ENCODE measurements at places on chromosomes 12 and 14. TPM values are rescaled to one million over a fixed set of nuclear protein-coding genes. Genes with fewer than 3 reads are reported as not detected.

SDSL gene
- 0.54 TPM for total RNA-seq

DNA sequence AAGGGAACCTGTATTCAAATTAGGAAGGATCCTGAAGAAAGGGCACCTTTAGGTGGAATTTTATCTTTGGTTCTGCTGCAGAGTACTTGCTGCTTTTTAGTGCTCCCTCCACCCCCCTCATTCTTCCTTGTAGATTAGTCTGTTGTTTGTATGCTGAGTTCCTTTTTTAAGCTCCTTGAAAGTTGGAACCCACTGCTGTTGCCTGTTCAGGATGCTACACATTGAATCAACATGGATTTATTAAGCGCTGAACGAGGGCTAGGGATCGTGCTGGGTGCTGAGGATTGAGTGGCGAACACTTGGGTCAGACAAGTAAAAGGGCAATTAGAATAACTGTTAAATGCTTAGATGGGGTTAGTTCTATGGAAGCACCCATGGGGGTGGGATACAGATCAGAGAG is 884 bp upstream of the AMN1 start:
- no peak for DNase-seq

GRCh38 chr12:124504273-124505000 is 63.0 kb downstream of the NCOR2 start:
- no peak for DNase-seq

CHFR gene
- total RNA-seq: 65.6 TPM

- DNase-seq: no peak
Measured at GRCh38 chr14:65106736-65107135, 4.4 kb upstream of the MAX start.

KRT83 gene
- not detected for total RNA-seq

- DNase-seq: no peak
Measured at GRCh38 chr14:66804141-66804540, 296.2 kb downstream of the GPHN start.

- DNase-seq: no peak
Measured at GRCh38 chr14:61128382-61129167, 147.5 kb downstream of the SLC38A6 start.

TMEM179 gene
- 0.36 TPM for total RNA-seq

DNA sequence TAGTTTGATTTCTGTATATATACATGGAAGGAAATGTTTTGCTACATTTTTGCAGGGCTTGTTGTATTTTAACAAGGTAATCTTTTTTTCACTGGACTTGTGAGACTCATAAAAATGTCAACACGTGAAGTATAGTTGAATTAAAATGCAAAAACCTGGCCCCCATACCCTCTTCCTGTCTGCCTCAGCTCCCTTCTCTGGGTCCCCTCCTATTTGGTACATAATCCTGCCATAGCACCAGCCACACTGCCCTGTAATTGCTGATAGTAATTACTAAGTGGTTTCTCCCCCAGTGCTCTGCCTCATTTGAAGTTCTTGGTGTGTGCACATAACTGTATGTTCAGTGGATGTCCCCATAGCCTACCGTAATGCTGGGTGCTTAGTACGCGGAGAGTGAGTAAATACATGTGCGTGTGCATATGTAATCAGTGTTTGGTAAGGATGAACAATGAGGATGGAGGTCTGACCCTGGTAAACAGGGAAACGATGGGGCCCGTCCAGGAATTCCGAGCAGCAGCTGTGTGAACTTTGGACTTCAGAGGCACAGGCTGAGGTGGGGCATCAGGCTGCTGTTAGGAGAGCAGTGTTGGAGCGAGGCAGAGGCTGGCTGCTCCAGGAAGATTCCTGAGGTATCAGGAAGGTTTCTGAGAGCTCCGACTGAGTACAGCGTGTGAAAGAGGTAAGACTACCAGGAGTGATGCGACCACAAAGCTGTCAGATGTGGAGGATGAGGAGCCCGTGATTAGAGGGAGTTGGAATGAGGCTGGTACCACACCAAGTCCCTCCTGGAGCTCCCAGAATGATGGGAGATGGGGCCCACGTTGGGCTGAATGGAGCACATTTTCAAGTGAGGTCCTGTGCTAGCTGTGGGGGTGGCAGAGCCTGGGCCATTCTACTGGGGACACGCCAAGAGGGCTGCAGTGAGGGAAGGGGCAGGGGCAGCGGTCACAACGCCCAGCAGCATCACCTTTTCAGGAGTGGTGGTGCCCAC is 106.8 kb downstream of the PELI2 start:
- no peak for DNase-seq

LRCOL1 gene
- not detected for total RNA-seq

- no peak for DNase-seq
Measured at GRCh38 chr12:107666009-107666408, 19.6 kb upstream of the PWP1 start.

DNA sequence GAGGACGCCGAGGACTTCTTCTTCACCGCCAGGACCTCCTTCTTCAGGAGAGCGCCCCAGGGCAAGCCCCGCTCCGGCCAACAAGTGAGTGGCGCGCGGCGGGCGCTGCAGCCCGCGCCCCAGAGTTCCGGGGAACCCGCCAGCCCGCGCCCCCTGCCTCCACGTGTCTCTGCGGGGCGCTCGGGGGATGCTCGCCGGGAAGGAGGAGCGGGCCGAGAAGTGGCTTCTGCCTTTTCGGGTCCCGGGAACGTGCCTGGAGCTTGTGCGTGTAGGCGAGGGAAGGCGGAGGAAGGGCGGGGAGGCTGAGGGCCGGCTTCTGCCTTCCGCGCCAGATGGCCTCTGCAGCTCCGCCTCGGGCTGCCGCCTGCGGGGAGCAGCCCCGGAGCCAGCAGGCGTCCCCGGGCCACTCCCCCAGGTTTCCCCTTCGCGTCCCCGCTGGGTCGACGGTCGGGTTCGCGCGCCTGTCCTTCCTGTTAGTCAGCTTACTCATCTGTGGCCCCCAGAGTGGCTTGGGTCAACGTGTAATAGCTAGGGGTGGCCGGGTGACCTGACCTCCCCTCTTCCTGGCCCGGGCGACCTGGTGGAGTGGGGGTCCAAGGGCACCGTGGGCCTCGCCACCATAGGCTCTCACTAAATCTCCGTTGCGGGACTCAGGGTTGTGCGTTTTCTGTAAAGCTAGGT is 505 bp downstream of the RASSF3 start:
- DNase-seq: peak; percentile 69

DNA sequence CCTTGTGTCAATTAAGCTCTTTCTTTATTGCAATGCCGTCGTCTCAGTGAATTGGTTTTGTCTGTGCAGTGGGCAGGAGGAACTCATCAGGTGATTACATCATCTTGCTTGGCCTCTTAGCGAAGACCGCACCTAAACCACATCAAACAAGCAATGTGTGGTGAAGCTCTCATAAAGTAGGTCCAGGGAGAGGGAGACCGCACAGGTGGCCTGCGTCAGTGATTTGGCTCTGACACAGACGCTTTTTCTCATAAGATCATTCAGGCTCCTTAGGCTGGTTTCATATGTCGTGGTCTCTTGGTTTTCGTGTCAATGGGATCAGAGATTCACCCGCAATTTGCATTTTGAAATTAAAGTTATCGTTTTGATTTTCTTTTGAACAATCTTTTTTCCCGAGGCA is 6.7 kb upstream of the TESC start:
- peak; percentile 7 for DNase-seq

DNA sequence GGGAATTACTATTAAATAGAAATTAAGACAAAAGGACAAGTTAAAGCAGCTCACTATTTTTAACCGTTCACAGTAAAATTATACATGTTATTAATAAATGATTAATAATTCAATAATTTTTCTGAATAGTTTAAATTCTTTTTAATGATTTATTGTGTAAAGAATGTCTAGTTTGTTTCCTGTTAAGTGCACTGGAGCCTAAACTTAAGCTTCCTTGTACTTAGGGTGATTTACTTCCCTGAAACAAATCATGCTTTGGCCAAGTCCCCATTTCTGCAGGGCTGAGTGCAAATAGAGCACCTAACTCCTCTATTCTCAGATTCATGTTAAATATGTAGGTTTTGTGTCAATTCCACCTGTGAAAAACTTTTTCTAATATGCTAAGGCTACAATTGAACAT is 188.9 kb upstream of the PDZRN4 start:
- DNase-seq: no peak

GRCh38 chr14:69013943-69014782 is 35.1 kb upstream of the ACTN1 start:
- DNase-seq: no peak

DNA sequence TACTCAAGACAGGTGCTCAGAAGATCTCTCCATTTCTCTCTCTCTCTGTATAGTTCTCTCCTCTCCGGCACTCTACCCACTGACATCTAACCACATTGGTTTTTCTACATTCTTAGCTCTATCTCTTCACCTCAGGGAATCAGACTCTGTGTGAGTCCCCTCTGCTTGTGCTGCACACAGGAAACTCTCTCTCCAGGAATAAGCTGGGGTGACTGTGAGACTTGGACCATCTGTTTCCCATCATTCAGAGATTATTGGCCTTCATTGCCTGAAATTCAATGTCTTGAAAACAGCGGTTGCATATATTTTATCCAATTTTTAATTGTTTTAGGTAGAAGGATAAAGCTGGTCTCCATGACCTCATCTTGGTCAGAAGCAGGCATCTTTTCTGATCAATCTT is 105.0 kb downstream of the SLC35F4 start:
- no peak for DNase-seq

PLEKHD1 gene
- total RNA-seq: not detected

SERPINA12 gene
- total RNA-seq: not detected

- DNase-seq: no peak
Measured at GRCh38 chr12:74412606-74413230, 124.9 kb upstream of the ATXN7L3B start.

GRCh38 chr14:68509188-68509983 is 283.5 kb downstream of the ZFP36L1 start:
- no peak for DNase-seq

HNF1A gene
- not detected for total RNA-seq
